ENCODE measurements at places on chromosomes 13 and 19.

DNA sequence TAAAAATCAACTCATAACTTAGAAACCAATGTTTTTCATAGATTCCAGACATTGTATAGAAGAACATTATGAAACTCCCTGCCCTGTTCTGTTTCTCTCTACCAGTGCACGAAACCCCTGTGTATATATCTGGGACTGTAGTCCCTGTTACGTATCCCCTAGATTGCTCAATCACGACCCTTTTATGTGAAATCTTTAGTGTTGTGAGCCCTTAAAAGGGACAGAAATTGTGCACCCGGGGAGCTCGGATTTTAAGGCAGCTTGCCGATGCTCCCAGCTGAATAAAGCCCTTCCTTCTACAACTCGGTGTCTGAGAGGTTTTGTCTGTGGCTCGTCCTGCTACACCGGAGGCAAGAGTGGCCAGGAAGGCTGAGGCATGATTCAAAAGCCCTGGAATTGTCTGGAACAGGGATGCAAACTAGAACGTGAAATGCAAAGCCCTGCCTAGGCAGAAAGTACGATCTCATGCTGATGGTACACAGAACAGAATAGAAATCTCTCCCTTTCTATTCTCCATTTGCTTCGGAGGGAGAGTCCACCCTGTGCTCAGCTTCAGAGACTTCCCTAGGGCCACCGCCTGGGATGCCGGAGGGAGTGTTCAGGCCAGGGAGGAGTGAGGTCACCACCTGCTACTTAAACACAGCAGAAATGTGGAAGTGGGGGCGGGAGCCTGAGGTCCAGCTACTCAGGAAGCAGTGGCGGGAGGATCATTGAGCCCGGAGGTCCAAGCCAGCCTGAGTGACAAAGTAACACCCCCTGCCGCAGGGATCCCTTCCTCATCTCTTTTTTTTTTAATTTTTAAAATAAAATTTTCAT lies 758 bp upstream of the ZNF888 start:
- no peak for DNase-seq
- peaks cover 33% of the 10 kb centered on the region for H3K36me3 ChIP-seq

DNA sequence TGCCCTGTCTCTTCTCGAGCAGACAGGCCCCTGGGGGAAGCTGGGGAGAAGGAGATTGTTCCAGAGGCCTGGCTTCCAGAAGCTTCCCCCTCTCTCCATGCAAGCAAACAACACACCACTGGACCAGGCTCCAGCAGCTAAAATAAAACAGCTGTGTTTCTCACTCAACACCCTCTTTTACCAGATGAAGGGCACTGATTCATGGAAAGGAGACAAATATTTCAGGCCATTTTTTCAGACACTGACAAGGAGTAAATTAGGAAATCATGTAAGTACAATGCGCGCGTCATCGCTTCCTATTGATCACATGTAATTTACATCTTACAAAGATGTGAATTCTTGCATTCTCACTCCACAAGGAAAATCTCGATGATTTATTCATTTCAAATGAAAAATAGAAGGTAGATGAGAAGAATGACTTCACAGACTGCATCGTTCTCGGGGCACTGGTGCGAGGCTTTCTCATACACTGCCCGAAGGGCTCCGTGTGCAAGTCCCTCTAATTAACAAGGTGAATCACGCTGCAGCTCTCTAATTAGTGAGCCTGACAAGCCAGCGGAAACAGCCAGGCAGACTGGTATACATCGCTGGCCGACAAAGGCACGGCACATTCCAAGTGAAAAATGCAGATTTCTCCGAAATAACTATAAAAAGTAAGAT lies 153.6 kb downstream of the KCTD15 start:
- no peaks in the 10 kb centered on the region for H3K36me3 ChIP-seq
- DNase-seq: no peak
- no peaks in the 10 kb centered on the region for H3K4me1 ChIP-seq
- no peaks in the 10 kb centered on the region for H3K27me3 ChIP-seq
- no peak overlapping the region for H3K27ac ChIP-seq
- H3K4me3 ChIP-seq: no peak overlapping the region

GRCh38 chr19:42286349-42287016 lies 15.4 kb upstream of the PRR19 start:
- H3K27me3 ChIP-seq: no peaks in the 10 kb centered on the region
- H3K4me3 ChIP-seq: peak overlapping the region; percentile 49
- DNase-seq: no peak
- H3K36me3 ChIP-seq: peaks cover 15% of the 10 kb centered on the region
- H3K4me1 ChIP-seq: peaks cover 25% of the 10 kb centered on the region

- peaks cover 19% of the 10 kb centered on the region for H3K27me3 ChIP-seq
- H3K4me1 ChIP-seq: no peaks in the 10 kb centered on the region
- no peak overlapping the region for H3K4me3 ChIP-seq
- no peak for DNase-seq
- H3K36me3 ChIP-seq: no peaks in the 10 kb centered on the region
- H3K27ac ChIP-seq: no peak overlapping the region
Observed at GRCh38 chr13:113783200-113783881, 24.3 kb downstream of the TMEM255B start.

GRCh38 chr13:73902296-73902695 lies 231.9 kb downstream of the KLF12 start:
- H3K4me3 ChIP-seq: no peak overlapping the region
- no peak for DNase-seq
- peaks cover 3% of the 10 kb centered on the region for H3K4me1 ChIP-seq
- H3K36me3 ChIP-seq: no peaks in the 10 kb centered on the region

- H3K36me3 ChIP-seq: no peaks in the 10 kb centered on the region
- DNase-seq: no peak
- H3K27ac ChIP-seq: no peak overlapping the region
- H3K4me3 ChIP-seq: no peak overlapping the region
- H3K4me1 ChIP-seq: no peaks in the 10 kb centered on the region
Observed at GRCh38 chr19:3467437-3468198, 12.7 kb downstream of the SMIM24 start.

- H3K4me1 ChIP-seq: no peaks in the 10 kb centered on the region
- H3K36me3 ChIP-seq: no peaks in the 10 kb centered on the region
- H3K27ac ChIP-seq: no peak overlapping the region
- no peak overlapping the region for H3K4me3 ChIP-seq
Observed at GRCh38 chr13:22196777-22197176, 525.9 kb downstream of the FGF9 start.

DNA sequence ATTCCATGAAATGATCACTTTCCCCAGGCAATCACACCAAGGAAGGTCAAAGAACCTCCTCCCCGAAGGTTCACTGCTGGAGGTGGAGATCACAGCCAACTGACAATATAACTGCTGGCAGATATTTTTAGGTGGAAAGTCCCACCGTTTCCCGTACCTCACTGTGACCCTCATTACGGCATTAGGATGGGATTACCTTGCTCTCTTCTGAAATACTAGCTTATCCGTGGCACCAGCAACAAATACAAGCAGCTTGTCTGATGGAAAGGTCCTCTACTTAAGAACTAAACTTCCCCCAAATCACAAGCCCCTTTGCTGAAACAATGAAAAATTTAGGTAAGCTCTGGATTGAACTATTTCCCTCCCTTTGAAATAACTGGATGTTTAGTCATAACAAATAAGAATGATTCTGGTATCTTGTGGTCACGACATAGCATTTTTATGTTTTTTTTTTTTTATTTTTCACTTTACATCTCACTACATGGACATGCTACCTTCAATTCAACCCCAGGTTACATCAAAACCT lies 178.9 kb downstream of the COL4A1 start:
- H3K27ac ChIP-seq: no peak overlapping the region
- no peaks in the 10 kb centered on the region for H3K4me1 ChIP-seq
- no peaks in the 10 kb centered on the region for H3K36me3 ChIP-seq
- no peak overlapping the region for H3K4me3 ChIP-seq
- H3K27me3 ChIP-seq: peaks cover 20% of the 10 kb centered on the region

DNA sequence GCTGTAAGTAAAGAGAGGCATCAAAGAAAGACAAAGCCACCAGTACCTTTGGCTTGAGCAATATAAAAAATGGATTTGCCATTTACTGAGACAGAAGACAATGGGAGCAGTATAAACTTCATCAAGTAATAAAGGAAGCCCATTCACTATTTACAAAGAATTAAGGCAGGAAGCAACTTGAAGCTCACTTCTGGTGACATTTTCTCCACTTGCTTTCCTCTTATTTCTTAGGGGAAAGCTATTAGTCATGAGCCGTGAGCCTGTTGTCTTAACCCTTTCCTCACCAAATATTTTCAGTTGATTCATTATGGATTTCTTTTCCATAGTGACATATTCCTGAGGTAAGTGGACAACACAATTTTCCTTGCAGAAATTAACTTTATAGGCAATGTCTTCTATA lies 156.8 kb downstream of the DNAJC3 start:
- H3K36me3 ChIP-seq: no peaks in the 10 kb centered on the region
- peaks cover 4% of the 10 kb centered on the region for H3K27me3 ChIP-seq
- no peak overlapping the region for H3K4me3 ChIP-seq
- H3K27ac ChIP-seq: no peak overlapping the region

- peaks cover 19% of the 10 kb centered on the region for H3K36me3 ChIP-seq
- H3K4me3 ChIP-seq: peak overlapping the region; percentile 99
- DNase-seq: peak; percentile 10
- H3K27ac ChIP-seq: peak overlapping the region; percentile 99
Observed at GRCh38 chr19:4722671-4723594, 709 bp downstream of the DPP9 start.

DNA sequence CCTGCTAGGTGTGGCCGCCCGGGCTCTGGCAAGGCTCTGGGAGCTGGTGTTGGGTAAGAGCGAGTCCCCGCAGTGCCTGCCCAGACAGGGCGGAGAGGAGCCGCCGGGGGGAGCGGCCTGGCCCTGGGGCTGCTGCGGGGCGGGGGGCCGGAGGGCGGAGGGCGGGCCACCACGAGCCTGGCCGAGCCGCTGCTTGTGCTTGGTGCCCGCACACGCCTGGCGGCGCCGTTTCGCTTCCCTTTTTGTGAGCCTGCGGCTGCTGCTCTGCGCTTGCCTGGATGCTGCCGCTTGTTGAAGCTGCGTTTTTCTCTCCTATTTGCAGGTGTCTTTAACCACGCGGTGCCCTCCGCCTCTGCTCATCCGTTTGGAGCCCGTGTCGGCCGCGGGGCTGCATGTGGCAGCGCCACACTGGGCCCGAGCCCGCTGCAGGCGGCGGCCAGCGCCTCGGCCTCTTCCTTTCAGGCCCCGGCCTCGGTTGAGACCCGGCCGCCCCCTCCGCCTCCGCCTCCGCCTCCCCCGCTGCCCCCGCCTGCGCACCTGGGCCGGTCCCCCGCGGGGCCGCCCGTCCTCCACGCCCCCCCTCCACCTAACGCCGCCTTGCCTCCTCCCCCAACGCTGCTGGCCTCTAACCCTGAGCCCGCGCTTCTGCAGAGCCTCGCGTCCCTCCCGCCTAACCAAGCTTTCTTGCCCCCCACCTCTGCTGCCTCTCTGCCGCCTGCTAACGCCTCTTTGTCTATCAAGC lies 8.5 kb downstream of the PLEKHJ1 start:
- peaks cover 24% of the 10 kb centered on the region for H3K36me3 ChIP-seq
- DNase-seq: no peak
- no peak overlapping the region for H3K4me3 ChIP-seq
- no peaks in the 10 kb centered on the region for H3K27me3 ChIP-seq
- H3K27ac ChIP-seq: no peak overlapping the region
- no peaks in the 10 kb centered on the region for H3K4me1 ChIP-seq

DNA sequence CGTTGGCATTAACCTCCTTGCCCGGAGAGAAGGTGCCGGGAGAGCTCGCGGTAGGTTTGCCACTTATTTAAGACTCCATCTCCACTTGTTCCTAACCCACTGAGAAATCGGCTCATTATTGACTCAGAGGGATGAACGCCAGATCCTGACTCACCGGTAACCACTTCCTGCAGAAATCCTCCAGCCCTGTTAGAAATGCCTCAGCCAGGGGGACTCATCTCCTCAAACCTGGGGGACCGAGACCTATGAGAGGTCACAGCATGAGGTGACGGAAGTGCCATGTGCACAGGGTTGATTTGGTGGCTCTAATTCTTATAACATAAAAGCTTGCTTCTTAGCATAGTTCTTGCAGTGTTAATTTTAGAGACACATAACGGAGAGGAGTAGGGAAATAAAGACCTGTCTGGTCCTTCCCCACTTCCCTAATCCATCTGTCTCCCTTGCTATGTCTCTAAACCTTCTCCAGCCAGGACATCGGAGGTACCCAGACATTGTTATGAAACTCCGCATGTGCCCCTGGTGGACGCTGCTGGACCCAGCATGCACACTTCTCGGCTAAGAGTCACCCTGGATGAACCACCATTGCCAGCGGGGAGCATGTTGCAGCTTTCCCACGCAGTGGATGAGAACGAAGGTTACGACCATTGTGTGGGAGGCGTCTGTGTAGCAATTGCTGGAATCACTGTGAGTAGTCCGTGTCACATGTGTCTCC lies 158.9 kb downstream of the EFNB2 start:
- DNase-seq: no peak
- no peak overlapping the region for H3K4me3 ChIP-seq
- no peaks in the 10 kb centered on the region for H3K27me3 ChIP-seq
- H3K4me1 ChIP-seq: no peaks in the 10 kb centered on the region
- no peaks in the 10 kb centered on the region for H3K36me3 ChIP-seq

DNA sequence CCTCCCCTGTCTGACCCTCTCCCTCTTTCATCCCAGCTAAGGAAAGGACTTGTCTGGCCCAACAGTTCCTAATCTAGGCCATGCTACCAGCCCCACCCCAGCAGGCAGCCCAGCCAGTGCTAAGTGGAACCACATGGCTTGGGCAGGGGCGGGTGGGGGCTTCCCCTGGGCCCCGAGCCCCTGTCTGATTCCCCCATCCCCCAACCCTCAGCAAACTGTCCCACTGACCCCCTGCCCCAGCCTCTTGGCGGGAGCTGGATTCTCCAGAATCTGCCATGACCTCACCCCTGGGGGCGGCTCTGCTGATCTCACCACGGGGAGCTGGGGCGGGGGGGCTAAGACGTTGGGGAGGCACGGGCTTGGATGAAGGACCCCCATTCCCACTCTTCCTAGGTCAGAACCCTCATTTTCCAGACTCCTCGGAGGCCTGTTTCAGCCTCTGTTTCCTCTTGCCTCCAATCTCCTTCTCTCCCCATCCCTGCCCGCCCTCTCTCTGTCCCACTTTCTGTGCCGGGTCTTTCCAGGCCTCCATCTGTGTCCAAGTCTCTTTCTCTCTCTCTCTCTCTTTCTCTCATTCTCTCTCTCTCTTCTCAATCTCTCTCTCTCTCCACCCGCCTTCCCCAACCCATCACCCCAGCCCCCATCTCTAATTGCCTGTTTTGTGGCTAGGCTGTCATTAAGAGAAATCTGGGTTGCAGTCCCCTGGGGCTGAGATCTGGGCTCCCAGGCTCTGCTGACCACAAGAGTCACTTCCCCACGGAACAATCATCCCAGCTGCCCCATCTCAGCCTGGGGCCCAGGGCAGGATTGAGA lies 2.7 kb downstream of the COL5A3 start:
- no peak for DNase-seq
- no peaks in the 10 kb centered on the region for H3K36me3 ChIP-seq
- H3K4me3 ChIP-seq: no peak overlapping the region
- peaks cover 35% of the 10 kb centered on the region for H3K27me3 ChIP-seq
- peaks cover 6% of the 10 kb centered on the region for H3K4me1 ChIP-seq
- no peak overlapping the region for H3K27ac ChIP-seq

DNA sequence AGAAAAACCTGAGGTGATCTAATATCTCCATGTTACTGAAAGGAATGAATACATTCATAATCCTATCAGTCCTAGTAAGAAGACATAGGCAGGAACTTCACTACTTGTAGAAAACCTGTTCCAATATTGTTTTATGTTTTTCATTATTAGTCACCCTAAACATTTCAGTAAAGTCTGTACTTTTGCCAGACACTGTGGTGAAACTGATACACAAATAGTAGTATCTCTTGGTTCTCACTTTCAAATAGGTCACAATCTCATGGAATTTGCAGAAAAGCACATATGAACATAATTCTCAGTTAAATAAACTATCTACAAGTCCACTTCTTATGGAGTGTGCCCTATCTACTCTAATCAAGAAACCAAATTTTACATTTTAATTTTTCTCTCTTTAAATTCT lies 88.3 kb upstream of the PCDH9 start:
- H3K36me3 ChIP-seq: no peaks in the 10 kb centered on the region
- no peak overlapping the region for H3K27ac ChIP-seq
- DNase-seq: no peak

GRCh38 chr13:97932647-97933046 lies 20.8 kb upstream of the IPO5 start:
- H3K27ac ChIP-seq: no peak overlapping the region
- H3K4me1 ChIP-seq: no peaks in the 10 kb centered on the region
- no peak for DNase-seq
